ENCODE measurements at places on chromosomes 11 and 22.

GRCh38 chr11:83318931-83319330, 32.8 kb upstream of the CCDC90B start:
- no peak for DNase-seq

GRCh38 chr22:29167032-29167911, 38.4 kb upstream of the EMID1 start:
- no peak for DNase-seq

GRCh38 chr11:65188486-65188885, 6.8 kb downstream of the CAPN1 start:
- no peak for DNase-seq

- DNase-seq: peak; percentile 92
These were observed at the start of gene ZNF74 for GRCh38 chr22:20393705-20394476. Gene ZNF74 (plus strand): TSS chr22:20394151. CDS start chr22:20394629, 478 bp downstream.

DNA sequence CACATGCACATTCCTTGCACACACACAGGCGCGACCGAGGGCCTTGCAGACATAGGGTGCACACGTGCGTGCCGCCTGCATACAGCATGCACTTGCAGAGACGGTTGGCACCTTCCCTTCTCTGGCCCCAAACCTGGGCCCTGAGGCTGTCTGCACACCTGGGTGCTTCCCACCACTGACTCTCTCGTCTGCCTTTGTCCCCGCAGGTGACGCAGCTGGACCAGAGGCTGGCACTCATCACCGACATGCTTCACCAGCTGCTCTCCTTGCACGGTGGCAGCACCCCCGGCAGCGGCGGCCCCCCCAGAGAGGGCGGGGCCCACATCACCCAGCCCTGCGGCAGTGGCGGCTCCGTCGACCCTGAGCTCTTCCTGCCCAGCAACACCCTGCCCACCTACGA, 38.0 kb downstream of the CDKN1C start:
- DNase-seq: no peak

- peak; percentile 99 for DNase-seq
These were observed at the start of gene HSD17B12 for GRCh38 chr11:43680521-43681400. Gene HSD17B12 (plus strand): TSS chr11:43680738. CDS start chr11:43680828, 90 bp downstream.

DNA sequence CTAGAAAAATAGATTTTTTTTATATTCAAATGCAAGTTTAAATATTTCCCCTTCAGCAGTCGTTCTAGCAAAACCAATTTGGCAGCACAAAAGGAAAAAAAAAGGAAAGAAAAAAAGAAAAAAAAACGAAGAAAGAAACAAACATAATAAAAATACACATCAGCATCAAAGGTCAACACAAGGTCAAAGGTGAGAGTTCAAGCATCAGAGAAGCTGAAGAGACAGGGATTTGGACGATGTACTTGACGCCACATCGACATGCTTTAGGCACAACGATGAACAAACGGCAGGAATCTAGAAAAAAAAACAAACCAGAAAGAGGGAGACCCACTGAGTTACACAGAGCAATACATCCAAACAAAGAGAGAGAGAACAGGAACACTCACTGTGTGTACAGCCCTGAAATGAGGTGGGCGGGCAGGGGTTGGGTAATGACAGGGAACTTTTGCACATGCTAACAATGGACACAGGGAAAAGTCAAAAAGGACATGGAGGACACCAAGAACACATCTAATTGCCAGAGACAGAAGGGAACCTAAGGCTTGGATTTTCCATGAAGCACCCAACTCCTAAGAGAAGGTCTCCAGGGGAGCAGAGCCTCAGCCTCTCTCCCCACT, 19.8 kb upstream of the RAPSN start:
- DNase-seq: no peak

DNA sequence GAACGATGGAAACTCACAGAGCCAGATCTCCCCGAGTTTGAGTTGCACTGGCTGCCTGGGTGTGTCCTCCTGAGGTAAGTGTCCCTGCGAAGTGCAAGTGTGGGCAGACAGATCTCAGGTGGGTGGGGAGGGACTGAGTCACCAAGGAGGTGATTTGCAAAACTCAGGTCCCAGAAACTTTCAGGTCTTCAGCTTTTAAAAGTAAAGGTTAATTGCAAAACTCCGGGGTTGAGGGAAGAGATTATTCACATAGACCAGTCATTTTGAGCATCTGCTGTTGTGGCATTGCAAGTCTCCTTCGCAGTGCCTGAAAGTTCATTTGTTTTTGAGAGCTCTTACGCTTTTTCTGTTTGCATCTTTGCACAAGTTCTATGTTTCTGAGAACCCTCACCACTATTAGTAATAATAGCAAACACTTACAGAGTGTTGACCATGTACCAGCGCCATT, 7.1 kb downstream of the CD44 start:
- DNase-seq: no peak

DNA sequence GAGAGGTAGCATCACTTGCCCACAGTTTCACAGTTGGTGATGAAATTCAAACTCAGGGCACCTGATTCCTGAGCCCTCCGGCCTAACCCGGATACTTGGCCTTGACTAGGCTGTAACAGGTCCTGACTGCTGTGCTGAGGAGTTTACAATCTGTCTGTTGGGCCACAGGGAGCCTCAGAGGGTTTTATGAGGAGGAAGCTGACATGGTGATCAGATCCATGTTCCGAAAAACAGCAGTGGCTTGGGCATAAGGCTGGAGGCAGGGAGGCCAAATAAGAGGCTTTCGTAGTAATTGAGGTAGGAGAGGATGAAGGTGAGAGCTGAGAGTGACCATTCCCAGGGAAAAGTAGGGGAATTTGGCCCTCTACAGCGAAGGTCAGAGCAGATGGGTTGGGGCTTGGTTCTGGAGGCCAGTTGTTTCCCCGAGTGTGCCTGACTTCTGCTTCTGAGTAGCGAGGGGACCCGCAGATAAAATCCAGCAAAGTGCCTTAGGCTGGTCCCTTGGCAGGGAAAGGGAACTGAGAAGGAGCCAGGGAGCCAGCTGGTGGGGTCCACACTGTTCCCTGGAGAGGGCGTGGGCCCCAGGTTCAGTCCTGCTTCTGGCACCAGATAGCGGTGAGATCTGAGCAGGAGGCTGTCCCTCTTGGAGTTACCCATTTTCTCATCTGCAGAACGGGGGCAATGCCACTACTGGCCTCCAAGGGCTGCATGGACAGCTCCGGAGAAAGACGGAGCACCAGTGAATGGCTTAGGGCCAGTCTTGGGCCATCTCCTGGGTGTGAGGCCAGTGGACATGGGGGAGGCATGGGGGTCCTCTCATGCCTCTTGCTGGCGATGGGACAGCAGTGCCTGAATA, 6.5 kb downstream of the PRDM11 start:
- no peak for DNase-seq

GRCh38 chr11:64853709-64854108, 9.3 kb upstream of the CDC42BPG start:
- DNase-seq: no peak

GRCh38 chr11:32479291-32479690, 44.0 kb upstream of the WT1 start:
- DNase-seq: no peak

DNA sequence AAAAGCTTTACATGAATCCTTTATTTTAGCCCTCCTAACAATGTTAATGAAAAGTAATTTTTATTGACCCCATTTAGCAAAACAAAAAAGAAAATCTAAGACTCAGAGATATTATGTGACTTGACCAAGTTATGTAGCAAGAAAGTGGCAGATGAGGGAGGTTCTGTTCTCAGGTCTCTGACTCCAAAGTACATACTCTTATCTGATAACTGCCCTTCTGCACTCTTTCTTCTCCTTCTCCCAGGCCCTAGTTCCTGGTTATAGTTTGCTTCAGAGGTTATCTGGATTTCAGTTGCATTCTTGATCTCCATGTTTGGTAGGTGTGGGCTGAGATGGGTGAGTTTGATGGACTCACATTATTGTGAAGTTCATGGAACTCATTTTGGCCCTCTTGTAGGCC, 4.5 kb downstream of the OR9Q2 start:
- no peak for DNase-seq

DNA sequence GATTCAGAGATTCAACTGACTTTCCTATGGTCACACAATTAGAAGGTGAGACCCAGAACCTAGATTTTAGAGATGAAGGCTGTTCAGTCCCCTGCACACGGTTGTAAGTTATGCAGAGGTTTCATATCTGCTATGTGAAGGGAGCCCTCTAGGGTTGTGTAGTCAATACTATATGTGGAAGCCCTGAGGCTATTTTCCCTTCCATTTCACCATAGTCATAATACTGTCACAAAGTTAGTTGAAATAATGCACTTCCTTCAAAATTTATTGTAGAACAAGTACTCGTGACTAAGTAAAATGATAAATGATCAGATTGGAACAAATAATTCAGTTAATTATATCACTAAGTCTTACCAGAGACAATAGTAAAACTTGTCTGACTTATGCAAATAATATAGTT, 48.8 kb downstream of the ENDOD1 start:
- DNase-seq: peak; percentile 45

- DNase-seq: peak; percentile 83
These were observed 14.1 kb downstream of the AASDHPPT start for GRCh38 chr11:106091480-106092123.

GRCh38 chr22:28442264-28442710, 237.4 kb downstream of the TTC28 start:
- peak; percentile 71 for DNase-seq

GRCh38 chr22:31019191-31019930, 50.3 kb downstream of the TUG1 start:
- no peak for DNase-seq

GRCh38 chr11:97751405-97751804, 1269.3 kb upstream of the CNTN5 start:
- no peak for DNase-seq

GRCh38 chr11:82092904-82093303, 640.8 kb downstream of the FAM181B start:
- DNase-seq: no peak

DNA sequence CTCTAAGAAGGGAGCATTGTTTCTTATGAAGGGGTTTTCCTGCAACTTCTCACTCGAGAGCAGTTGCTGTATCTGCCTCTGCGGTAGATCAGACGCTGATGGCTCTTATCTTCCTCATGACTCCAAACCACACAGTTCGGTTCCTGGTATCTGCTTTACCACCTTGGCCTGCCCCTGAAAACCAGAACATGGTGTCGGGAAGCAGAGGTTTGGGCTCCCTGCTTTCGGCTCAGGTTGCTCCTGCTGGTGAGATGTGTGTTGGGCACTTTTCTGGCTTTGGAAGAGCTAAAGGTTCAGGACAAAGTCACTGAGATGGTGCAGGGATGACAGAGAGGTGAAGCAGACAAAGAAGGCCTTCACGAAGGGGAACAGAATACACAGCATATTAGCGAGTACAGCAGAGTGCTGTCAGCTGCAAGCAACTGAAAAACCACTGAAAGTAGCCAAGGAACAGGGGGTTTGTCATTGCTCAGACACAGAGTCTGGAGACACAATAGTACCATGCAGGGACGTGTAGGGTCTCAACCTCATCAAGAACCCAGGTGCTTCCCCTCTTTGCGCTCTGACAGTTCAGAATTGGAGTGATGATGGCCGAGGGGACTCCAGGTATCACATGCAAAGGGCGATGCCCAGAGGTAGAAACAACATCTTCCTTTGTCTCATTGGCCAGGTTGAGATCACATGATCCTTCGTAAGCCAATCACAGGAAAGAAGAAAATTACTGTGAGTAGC, 11.9 kb upstream of the CSF2RB start:
- DNase-seq: no peak

DNA sequence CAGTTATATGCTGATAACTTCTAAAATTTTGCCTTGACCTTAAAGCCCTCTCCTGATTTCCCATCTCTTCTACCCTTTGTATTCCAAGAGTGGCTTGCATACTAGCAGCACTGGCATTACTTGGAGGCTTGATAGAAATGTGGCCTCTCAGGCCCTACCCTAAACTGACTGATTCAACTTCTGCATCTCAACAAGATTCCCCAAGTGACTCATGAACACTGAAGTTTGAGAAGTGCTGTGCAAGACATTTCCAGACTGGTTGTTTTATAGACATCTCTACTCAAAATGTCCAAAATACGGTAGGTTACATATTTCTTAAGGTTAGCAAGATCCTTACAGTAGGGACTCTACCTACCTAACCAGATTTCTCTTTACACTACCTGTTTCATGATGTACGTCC, 48.6 kb downstream of the SESN3 start:
- DNase-seq: no peak

DNA sequence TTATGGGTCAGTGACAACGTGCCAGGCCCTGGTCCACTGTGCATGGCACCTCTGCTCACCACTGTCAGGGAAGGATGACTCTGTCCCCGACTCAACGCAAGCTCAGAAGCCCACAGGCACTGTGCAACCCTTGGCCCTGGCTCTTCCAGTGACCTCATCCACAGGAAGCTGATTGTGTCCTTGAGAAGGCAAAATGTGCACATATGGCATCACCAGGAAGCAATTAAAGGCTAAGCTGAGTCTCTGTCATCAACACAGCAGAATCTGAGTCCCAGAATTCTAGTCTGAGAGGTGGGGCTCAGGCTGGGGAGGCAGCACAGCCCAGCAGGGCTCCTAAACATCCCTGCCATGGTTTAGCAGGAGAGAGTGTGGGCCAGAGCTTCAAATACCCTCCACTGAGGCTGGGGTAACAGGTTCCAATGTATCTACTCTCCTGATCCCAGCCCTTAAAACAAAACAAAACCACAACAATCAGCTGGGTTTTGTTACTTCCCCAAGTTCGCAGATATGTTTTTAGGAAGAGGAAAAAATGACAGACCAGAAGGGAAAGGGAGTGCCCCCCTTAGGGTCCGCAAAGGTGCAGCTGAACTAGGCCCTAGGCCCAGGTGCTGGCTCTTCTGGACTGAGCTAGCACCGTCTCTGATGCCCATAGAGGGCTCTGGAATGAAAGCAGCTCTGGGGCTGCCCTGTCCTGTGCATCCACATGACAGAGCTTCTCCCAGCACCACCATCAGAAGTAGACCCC, 33.5 kb upstream of the GNAZ start:
- peak; percentile 49 for DNase-seq

GRCh38 chr11:2156416-2157182, 4.4 kb downstream of the INS start:
- DNase-seq: peak; percentile 61

DNA sequence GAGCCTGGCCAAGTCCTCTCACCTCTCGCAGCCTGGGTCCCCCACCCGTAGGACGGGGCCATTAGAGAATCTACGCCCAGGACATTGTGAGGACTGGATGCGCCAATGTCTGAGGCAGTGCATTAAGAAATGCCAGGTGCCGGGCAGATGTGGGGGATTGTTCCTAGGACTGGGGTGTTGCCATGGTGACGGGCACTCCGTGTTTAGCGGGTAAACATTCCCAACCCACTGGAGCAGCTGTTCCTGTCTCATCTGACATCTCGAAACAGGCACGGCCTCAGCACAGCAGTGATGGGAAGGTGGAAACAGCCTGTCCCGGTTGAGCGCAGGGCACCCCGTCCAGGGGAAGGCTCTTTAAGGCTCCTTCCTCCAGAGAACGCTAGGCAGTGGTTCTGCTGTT, 99.6 kb upstream of the RTL6 start:
- DNase-seq: no peak

- no peak for DNase-seq
These were observed 4.5 kb upstream of the TBX10 start for GRCh38 chr11:67644042-67644441.

DNA sequence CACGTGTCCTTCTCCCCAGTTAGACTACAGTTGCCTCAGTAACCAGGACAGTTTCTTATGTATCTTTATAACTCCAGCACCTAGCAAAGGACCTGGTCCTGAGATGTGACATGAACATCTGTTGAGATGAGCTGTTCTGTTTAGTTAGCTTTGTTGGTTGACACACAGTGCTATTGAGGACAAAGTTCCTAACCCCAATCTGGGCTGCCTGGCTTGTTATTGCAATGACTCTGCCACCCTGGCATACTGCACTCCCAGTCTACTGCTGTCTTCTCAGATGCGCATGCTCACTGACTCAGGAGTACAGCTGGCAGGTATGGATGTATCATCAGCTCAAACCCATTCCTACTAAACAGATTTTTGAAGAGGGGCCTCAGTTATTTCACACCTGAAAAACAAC, 7.4 kb downstream of the DESI1 start:
- no peak for DNase-seq

GRCh38 chr22:49307870-49308269, 519.8 kb downstream of the BRD1 start:
- no peak for DNase-seq
